ENCODE measurements at places on chromosomes 7 and 10. TPM values are rescaled to one million over a fixed set of nuclear protein-coding genes. Genes with fewer than 3 reads are reported as not detected.

The IFIT1B gene
- not detected for total RNA-seq

The PTER gene
- total RNA-seq: 10.0 TPM

The AGFG2 gene
- 46.2 TPM for total RNA-seq

The MKX gene
- not detected for total RNA-seq

The CTAGE8 gene
- total RNA-seq: not detected

The PRXL2A gene
- 155 TPM for total RNA-seq

The C10orf105 gene
- not detected for total RNA-seq

The PRKAR2B gene
- 56.7 TPM for total RNA-seq

The SPAM1 gene
- total RNA-seq: not detected

The ELMO1 gene
- total RNA-seq: 13.6 TPM

The FAM237B gene
- total RNA-seq: not detected

The ACSM6 gene
- not detected for total RNA-seq

The CUBN gene
- 6.8 TPM for total RNA-seq

The ENO4 gene
- total RNA-seq: not detected

The VIPR2 gene
- not detected for total RNA-seq

The CYP3A4 gene
- not detected for total RNA-seq

The SCRN1 gene
- 68.2 TPM for total RNA-seq

The NRG3 gene
- total RNA-seq: 0.20 TPM

The PON1 gene
- not detected for total RNA-seq

The LBX1 gene
- total RNA-seq: not detected

The NEURL1 gene
- total RNA-seq: 0.10 TPM

The TMEM106B gene
- 35.2 TPM for total RNA-seq

The TRIM73 gene
- 0.05 TPM for total RNA-seq

The WASHC2A gene
- total RNA-seq: 42.8 TPM

The LRIT1 gene
- total RNA-seq: not detected

The PPP1R3A gene
- not detected for total RNA-seq

The PTN gene
- 0.07 TPM for total RNA-seq

The CNNM1 gene
- total RNA-seq: not detected

The GNAI1 gene
- total RNA-seq: 50.6 TPM

The CTNNA3 gene
- total RNA-seq: not detected

The CCL24 gene
- not detected for total RNA-seq

The SRRM3 gene
- 0.93 TPM for total RNA-seq

All from mammary microvascular endothelial cell (primary cell).